ENCODE measurements at places on chromosomes 6 and 20.

- no peak for DNase-seq
These were observed 59.1 kb upstream of the OGFRL1 start for GRCh38 chr6:71229477-71229876.

- no peak for DNase-seq
These were observed 55.5 kb downstream of the SRC start for GRCh38 chr20:37401282-37401929.

DNA sequence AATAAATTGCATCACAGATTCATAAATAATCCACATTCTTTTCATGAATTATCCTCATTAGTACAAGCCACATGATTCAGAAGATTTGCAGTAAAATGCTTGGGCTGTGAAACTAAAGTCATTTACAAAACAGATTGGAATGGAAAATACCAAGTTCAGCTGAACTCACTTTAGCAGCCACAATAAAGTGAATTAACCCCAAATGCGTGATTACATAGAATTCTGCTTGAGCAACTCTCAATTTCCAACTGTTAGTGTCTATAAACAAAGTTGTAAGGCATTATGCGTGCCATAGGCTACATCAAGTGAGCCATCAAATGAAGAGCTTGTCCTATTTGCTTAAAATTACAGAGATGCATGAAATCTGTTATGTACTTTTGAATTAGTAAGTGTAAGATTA is 60.4 kb upstream of the GFRAL start:
- DNase-seq = no peak

- DNase-seq = no peak
These were observed 183.6 kb downstream of the EPHA7 start for GRCh38 chr6:93235775-93236174.

DNA sequence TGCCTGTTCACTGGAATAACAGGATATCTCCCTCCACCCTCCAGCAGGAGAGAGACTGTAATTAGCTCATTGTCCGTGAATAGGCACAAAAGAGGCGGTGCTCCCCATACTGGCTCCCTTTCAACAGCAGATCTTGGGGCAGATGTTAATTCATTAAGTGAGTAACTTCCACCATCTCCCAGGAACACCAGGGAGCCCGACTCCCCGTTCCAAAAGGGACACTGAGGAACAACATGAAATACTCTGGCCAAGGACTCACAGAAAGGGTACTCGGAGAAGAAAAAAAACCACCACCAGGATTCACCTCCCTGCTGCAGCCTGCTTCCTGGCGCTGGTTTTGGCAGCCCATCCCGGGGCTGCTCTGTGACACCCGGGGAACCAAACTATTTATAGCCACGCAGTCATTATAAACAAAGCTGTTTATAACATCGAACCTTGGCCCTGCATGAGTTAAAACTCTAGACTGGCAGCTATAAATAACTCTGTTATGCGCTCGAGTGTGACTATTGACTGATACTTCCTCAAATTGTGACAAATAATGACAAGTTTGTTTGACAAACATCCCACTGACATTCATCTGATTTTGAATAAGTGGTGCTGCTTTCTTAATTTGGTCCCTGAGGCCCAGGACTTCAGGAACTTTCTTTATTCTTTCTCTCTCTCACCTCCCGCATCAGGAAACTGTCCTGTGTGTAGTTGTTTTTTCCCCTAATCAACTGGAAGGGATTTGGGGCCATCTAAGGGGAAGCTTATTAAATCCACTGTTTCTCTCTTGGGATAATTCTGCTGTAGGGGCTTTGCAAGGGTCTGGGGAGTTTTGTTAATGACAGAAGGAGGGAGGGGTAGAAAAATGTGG is 521.6 kb downstream of the CD83 start:
- DNase-seq = no peak

- no peak for DNase-seq
These were observed 20.9 kb upstream of the PI3 start for GRCh38 chr20:45153752-45154151.

DNA sequence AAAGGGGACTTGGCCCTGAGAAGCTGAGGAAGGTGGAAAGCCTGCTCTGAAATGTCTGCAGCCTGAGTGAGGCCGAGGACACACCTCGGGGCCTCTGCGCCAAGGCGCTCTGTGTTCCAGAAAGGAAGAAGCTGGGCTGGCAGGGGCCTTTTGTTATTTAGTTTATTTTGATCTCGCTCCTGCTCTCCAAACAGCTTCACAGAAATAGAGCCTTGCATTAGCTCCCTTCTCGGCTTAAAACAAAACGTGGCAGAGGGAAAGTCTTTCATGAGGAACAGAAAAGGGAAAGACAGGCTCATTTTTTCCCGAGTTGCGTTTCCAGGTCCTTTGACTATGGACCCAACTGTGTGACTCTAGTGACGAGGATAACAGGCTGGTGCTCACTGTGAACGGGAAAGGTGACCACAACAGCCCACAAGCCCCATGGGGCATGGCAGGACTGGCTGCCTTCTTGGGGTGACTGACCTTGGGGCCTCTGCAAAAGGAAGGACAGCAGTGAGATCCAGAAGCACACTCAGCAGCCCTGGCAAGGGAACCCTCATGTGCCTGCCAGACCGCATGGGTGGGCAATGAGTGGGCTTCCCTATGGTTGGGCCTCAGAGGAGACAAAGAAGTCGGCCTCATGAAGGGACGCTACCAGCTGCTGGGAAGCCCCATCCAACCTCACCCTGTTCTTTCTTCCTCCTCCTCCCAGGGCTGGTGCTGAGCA is 18.7 kb downstream of the LEMD2 start:
- DNase-seq = no peak
